ENCODE measurements at places on chromosomes 2 and 18.

DNA sequence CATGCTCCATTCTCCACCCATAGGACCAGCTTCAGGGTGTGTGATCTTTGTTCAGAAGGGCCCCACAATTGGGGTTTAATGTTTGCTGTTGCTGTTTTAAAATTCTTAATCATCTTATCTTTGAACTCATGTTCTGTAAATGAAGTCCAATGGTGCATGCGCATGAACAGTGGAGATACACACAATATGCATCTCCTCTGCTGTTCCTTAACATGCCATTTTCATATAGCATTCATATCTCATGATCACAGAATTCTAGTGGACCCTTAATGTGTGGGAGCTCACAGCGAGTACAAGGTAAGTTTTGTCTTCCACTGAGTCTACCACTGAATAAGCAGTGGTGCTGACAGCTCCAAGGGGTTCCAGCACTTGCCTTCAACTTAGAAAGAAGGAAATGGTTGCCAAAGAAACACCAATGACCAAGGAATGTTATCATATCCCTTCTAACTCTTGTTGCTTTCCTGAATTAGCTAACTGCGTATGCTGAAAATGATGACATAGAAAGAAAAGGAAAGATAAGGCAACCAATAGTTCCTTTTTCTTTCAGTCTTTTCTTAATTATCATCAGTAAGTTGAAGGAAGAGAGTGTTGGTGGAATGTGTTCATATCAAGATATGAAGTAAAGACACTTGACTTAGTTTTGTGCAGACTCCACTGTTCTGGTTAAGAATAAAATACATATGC lies 258.9 kb upstream of the FBXO11 start:
- DNase-seq: no peak

GRCh38 chr2:151841047-151841424 lies 12.8 kb upstream of the ARL5A start:
- DNase-seq: no peak

GRCh38 chr2:144248350-144249034 lies 271.4 kb downstream of the ZEB2 start:
- no peak for DNase-seq

- no peak for DNase-seq
Observed at GRCh38 chr2:96839875-96840850, 3.7 kb downstream of the ANKRD23 start.

- DNase-seq: no peak
Observed at GRCh38 chr2:95297639-95298395, 670 bp downstream of the KCNIP3 start.

- DNase-seq: no peak
Observed at GRCh38 chr2:171553858-171554257, 31.6 kb downstream of the CYBRD1 start.

DNA sequence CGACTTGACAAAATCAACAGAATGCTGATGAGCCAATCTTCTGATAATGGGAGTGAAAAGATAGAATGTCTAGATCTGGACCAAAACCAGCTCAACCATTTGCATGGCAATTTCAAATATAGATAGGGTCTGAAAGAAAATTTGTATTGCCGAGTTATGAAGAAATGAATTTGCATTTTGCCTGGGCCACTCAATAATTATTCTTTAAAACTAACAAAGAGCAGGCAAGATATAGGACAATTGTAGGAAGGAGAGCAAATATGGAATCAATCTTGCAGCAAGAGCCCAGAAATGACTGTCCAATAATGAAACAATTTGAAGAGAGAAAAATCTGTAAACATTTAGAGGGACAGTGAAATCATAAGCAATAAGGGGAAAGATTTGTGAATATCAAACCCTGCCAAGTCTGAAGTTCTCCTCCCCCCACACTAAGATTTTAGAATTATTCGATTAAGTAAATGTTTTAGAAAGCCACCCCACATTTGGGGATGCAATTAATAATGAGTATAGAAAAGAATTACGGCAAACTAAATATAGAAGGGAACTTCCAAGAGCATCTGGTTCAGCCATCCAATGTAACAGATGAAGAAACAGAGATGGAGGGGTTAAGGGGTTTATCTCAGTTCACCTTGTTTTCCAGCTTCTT lies 377.4 kb downstream of the SETBP1 start:
- DNase-seq: peak; percentile 19

DNA sequence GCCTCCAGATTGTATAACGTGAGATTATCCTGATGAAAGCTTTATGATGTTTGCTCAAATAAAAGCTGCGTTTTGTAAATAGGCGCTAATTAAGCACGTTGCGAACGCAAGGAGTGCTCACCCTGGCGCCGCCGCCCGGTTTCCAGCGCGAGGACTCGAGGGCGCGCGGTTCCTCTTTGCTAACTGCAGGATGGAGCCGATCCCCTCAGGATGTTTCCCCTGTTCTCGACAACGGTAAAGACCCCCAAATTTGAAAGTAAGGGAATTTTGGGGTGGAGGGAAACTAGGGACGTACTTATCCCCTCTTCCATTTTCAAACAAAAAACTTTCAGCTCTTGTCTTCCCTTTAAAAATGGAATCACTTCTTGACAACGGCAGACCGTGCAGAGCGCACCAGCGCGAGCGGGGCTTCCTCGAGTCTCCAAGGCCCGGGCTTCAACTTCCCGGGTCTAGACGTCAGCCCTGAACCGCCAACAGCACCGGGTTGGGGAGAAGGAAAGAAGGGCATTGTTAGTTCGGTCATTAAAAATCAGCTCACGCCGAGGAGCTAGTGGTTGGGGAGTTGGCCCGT lies 1.1 kb upstream of the GBX2 start:
- DNase-seq: no peak

DNA sequence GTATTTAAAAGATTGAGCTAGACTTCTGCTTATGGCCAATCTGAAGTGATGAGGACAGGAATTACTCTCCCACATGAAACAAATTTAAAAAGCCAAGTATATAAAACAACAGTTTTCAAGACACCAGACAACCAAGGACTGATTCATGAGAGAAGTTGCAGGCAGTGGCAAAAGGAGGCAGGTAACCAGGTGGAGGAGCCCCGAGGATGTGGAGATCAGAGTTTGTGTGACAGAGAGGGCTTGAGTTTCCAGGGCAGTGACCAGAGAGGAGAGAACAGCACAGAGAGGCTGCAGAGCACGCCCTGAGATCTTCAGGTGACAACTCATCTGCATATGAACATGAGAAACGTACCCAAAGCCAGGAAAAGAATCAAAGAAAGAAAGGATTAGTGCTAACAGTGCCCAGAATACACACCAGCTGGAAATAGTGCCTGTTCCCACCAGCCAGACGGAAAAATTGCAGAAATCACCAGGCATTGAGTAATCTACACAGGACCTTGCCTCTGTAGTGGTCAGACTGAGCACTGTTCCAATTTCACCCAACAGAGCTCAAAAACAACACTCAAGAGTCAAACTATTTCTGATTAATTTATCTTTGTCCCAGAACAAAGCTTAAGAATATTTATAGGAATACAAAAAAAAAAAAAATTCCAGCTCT lies 173.1 kb downstream of the SEPTIN10 start:
- DNase-seq: no peak

GRCh38 chr18:23268641-23269040 lies 133.4 kb downstream of the CABLES1 start:
- DNase-seq: no peak

DNA sequence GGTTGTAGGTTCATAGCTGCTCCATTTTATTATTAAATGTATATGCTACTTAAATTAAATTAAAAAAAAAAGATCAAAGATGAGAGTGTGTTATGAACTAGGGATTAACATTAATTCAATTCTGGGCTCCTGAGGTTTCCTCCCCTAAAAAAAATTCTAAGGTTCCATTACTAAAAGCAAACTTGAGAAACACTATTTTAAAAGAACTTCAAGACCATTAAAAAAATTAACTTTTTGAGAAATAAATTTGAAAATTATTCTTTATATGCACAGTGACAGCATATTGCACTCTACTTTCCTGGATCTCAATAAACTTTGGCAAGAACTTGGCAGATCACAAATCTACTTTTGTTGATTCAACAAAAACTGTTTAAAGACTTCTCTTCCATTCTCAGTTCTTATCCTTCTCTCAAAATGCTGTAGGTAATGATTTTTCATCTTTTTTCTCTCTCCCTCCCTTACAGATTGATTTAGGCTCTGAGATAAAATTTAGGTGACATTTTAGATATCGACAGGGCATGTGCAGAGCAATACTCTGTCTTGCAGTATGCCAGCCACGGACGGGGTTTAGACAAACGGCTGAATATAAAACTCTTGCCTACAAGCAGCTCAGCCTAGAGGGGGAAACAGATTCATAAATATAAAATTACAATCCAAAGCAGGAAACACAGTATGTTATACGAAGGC lies 592 bp upstream of the MARS2 start:
- DNase-seq: no peak

DNA sequence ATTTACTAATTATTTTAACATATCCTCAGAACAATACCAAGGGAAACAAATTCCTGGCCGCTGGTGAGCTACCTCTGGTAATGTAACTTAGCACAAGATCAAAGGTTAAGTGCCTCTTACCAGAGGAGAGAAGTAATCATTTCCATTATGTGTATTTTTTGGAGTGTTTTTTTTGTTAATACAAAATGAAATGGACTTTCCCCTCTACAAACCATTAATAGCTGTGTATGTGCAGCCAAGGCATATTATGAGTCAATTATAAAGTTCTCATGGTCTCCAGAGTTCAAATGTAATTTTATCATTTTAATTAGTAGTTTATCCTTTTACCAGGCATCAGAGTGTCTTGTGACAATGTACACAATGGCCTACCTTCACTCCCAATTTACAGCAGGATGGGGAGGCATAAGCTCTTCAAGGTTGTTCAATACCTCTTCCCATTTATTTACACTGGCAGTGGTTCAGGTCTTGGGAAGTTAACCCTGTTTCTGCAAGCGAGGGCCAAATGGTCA lies 242.2 kb downstream of the TGIF1 start:
- no peak for DNase-seq
